ENCODE measurements at places on chromosomes 1 and 21.

- DNase-seq, result no peak
Observed at GRCh38 chr1:97603776-97604175, 317.1 kb downstream of the DPYD start.

DNA sequence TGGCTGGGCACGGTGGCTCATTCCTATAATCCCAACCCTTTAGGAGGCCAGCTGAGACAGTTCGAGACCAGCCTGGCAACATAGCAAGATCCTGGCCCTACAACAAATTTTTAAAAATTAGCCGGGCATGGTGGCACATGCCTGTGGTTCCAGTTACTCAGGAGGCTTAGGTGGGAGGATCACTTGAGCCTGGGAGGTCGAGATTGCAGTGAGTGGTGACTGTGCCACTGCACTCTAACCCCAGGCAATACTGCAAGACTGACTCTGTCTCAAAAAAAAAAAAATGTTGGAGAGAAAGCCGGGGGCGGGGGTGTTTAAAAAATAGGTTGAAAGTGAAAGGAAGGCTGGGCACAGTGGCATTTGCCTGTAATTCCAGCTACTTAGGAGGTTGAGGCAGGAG lies 16.5 kb downstream of the CLDN19 start:
- no peak for DNase-seq

DNA sequence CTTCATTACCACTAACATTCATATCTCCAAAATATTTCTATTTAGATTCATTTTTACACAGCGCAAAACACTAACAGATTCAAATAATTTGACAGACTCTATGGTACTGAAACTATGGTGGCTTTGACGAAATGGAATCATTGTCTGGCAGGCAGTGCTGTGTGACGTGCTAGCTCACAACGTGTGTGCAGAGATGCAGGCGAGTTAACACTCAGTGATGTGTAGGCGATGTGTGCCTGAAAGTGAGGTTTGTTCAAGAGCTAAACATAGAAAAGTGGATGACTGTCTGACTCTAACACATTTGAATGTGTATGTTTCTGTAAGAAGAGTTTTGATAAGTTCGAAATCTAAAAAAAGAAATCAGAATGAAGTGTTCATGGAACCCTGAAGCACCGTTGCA lies 97.7 kb downstream of the RYR2 start:
- no peak for DNase-seq

- no peak for DNase-seq
Observed at GRCh38 chr1:211497489-211498045, 5.6 kb upstream of the RD3 start.

DNA sequence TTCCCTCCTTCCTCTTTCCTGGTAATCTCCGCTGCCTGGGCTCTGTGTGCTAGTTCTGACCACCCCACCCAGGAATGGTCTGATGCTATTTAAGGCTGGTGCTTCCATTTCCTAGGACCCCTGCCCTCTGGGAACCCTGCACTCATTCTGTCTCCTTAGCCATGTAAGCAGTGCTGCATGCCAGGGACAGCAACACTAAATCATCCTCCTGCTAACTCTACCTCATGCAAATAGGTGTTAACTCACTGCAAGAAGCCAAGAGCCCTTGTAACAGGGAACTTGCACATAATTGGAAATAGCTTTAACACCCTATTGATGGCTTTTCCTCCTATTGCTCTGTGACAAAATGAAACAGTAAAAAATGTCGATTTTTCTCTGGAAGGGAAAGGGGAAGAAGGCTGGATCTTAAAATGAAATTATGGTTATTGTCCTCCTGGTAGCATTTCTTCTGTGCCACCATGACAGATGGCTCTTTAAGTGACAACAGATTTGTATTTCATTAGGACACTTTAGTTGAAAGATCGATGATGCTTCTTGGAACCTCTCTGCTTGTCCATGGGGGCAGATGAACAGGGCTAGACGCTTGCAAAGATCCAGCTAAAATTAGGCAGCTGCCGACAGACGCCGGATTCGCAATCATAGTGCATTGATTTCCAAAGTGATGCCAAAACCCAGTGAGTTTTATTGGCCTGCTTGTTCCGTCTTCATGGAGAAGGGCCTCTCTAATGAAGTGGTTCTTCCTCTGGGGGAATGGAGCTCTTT lies 551.7 kb downstream of the MATN1 start:
- DNase-seq, result no peak

GRCh38 chr21:32708069-32708468 lies 19.7 kb downstream of the SYNJ1 start:
- no peak for DNase-seq

GRCh38 chr1:184329962-184330868 lies 56.6 kb upstream of the C1orf21 start:
- no peak for DNase-seq

- DNase-seq, result no peak
Observed at GRCh38 chr1:8496473-8496872, 178.6 kb downstream of the SLC45A1 start.

- peak; percentile 13 for DNase-seq
Observed at GRCh38 chr1:39132505-39133339, 71.8 kb upstream of the MACF1 start.

- DNase-seq, result no peak
Observed at GRCh38 chr1:106879538-106879937, 176.9 kb upstream of the PRMT6 start.

DNA sequence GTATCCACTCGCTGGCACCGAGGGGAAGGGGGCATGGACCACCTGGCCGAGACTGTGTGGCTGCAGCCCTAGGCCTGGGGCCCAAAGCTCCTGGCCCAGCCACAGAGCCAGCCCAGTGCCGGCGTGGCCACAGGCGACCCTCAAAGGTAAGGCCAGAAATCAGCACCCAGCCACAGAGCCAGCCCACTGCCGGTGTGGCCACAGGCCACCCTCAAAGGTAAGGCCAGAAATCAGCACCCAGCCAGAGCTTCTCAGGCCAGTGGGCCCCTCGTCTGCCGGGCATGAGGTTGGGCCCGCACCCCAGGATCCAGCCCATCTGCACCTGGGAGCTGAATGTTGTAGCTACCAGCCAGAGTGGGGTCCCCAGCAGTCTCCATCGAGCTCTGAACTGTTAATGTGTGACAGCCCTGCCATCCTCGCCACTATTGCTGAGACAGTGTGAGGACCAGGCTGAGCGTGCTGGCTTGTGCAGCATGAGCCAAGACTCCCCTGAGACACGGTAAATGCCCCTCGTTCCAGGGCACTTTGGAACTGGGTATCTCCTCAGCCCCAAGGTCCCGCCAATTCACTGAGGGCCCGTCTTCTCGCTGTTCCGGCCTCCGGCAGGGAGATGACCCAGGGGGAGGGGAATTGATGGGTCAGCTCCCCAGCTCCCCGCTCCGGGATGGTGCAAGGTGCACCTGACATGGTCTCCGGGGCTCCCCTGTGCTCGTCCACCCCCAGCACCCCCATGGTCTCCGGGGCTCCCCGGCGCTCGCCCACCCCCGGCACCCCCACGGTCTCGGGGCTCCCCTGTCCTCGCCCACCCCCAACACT lies 4.7 kb upstream of the FTCD start:
- DNase-seq, result no peak

GRCh38 chr1:167717351-167717750 lies 4.4 kb upstream of the MPZL1 start:
- no peak for DNase-seq

- no peak for DNase-seq
Observed at GRCh38 chr1:109396513-109396839, 1.2 kb downstream of the SORT1 start.

- DNase-seq, result no peak
Observed at GRCh38 chr1:231106347-231106746, 55.5 kb upstream of the TRIM67 start.

DNA sequence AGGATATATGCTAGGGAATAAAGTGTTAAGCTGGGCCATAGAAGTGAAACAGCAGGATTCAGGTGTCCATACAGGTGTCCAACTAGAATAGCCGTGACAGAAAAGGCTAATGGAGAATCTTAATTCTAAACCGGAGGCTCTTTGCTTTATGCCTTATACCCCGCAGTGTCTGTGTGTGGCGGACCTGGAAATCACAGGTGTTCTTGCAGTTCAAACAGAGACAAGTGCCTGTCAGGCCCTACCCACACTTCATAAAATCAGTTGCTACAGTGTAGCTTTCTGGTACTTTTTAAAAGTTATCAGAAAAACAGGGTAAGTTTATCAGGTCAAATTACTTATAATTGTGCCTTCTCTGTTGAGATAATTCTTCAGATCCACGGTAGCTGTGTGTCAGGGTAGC lies 293.9 kb downstream of the LRRC7 start:
- no peak for DNase-seq

Measured in NCI-H526 treated with DMSO at 0.1 percent for 48 hours (cell line).